ENCODE measurements at places on chromosomes 1 and 21.

GRCh38 chr1:110508028-110508940 lies 10.7 kb downstream of the KCNA10 start:
- peak; percentile 83 for DNase-seq

GRCh38 chr1:91798241-91798648 lies 87.7 kb downstream of the TGFBR3 start:
- no peak for DNase-seq

DNA sequence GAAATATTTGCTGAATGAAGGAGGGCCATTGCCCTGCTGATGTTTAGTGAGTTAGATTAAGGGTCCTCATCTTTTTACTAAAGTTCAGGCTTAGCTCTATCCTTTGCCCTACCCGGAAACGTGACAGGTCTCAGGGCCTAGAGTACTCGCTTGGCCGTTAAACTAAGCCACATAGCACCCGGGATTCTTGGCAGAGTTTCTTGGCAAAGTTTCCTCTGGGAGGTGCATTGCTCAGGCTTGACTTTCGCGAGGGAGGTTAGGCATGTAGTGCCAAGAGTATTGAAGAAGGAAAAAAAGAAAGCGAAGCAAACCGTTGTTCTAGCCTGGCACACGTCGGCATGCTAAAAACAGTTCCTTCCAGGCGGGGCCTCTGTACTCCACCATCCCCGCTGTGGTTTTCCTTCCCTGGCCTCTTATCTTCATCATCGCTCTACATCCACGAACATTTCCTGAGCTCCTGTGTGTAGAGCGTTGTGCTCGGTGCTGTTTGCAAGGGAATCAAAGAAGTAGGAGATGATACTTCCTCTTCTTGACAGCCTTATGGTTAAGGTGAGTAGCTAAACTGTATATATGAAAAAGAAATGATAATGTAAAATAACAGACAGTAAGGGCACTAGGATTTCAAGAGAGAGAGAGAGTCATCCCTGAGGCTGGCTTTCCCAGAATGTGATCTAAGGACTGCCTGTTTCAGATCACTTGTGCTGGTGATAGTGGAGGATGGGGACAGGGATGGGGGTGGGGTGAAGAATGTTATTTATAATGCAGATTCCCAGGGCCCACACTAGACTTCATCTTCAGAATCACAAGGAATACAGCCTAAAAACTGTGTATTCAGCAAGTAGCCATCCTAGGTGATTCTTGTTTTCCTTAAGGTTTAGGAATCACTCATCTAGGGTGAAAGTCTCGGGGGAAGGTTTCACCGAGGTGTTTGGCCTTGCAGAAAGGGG lies 18.8 kb downstream of the RNF220 start:
- no peak for DNase-seq

- DNase-seq: no peak
Measured at GRCh38 chr1:49050041-49050440, 273.4 kb upstream of the BEND5 start.
